ENCODE measurements at places on chromosomes 1 and 21.

DNA sequence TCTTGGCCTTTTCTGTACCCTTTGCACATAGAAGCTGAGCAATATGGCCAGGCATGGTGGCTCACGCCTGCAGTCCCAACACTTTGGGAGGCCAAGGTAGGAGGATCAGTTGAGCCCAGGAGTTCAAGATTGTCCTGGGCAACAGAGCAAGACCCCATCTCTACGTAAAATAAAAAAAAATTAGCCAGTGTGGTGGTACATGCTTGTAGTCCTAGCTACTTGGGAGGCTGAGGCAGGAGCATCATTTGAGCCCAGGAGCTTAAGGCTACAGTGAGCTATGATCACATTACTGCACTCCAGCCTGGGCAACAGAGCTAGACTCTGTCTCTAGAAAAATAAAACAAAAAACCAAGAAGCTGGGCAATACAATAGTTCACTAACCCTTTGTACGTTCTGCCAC, 6.3 kb downstream of the ACTA1 start:
- DNase-seq = no peak

DNA sequence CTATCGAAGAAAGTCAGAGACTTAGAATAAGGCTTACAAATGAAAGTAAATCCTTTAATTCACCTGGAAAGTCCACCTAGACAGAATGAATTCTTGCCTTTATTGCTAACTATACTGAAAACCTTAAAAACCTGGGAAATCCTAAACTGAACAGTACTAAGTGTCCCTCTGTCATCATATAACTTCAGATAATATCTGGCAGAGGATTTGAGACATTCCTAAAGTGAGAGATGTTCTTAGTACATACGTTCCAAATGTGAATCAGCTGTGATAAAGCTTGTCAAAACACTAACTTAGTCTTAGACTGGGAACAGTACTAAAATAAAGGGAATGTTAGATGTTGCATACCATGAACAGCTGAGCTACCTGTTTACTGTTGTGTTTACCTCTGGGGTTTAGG, 121.7 kb downstream of the TNFSF18 start:
- no peak for DNase-seq

DNA sequence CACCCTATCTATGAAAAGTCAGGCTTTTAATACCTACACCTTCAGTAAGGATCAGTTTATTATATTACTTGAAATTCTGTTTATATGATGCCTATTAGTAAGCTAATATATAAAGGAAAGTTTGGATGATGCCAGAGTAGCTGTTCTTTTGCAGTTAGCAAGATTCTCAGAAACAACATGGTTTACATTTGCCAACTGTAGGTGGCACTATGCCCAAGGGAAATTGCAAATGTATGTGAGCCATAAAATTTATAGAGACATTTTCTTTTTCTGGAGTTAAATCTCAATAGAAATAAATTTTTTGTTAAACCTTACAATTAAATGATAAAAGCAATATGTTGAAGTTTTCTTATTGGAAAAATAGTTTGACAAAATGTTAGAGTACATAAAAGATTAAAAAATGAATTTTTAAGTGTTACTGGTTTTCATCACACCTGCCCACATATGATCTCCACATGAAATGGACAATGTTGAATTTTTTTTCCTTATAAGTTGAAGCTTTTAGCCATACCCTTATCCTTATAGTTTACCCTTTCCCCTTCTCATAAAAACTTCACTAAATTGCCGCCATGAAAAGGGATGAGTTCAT, 32.1 kb upstream of the EPHX4 start:
- DNase-seq = peak; percentile 54

- peak; percentile 72 for DNase-seq
These were observed 3.6 kb downstream of the KCNE2 start for GRCh38 chr21:34367320-34367935.

GRCh38 chr1:86491171-86491950, 22.6 kb downstream of the CLCA1 start:
- no peak for DNase-seq

- DNase-seq = no peak
These were observed 340.3 kb upstream of the SNX7 start for GRCh38 chr1:98321191-98321590.

- no peak for DNase-seq
These were observed 1.7 kb downstream of the DR1 start for GRCh38 chr1:93347334-93347899.

DNA sequence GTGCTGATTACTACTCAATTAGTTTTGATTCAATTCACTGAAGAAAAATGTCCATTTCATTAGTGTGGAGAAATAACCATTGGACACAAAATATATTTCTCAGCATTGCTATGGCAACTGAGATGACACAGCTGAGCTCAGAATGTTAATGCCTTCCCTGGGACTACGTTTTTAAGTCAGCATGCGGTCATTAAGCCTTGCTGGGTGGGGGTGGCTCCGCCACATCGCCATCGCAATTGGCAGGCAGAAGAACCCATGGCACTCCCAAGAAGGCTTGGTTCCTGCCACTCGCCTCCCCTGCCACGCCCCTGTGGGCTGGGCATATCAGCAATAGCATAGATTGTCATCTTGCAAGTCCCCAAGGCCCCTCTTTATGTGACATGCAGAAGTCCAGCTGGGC, 256.7 kb upstream of the CAMK1G start:
- DNase-seq = no peak

DNA sequence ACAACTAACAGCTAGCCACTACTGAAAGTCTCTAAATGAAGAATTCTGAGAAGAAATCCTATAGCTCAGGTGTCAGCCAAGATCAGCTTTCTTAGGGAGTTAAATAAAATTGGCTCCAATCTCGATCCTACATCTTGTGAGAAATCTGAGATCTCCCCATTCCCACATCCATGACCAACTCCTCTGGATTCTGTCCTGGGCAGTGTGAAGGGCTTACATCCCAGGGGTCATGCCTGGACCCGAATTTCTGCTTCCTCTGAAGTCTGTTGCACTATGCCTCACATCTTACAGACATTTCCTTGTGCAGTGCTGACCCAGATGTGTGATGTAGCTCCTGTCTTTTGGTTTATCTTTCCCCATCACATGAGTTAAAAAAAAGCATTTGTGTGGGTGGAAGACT, 4.8 kb upstream of the TNN start:
- no peak for DNase-seq

GRCh38 chr1:89809556-89809955, 11.3 kb upstream of the LRRC8D start:
- DNase-seq = no peak

DNA sequence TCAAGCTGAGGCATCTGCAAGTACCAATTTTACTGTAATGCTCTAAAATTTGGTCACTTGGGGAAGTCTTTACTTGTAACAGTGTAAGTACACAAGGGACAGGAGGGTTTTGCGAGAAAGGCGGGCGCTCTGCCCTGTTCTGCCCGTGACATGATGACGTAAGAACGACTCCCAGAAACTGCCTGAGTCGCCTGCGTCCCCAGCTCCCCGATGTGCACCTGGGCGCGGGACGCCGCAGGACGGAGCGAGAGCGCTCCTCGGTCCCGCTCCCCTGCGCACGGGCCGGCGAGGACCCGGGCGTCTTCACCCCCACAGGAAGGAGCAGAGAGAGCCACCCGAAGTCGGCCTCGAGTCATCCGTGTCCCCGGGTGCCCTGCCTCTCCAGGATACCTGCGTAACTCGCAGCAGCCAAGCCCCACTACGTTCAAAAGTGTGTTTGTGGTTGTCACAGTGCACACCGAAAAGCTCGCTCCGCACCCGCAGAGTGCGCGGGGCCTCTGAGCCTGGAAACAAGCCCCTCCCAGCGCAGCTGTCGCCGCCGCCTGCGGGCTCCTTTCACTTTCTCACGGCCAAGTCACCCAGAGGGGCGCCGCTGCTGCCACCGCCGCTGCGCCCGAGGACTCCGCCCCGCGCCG, 3.3 kb upstream of the ZBTB18 start:
- DNase-seq = no peak

DNA sequence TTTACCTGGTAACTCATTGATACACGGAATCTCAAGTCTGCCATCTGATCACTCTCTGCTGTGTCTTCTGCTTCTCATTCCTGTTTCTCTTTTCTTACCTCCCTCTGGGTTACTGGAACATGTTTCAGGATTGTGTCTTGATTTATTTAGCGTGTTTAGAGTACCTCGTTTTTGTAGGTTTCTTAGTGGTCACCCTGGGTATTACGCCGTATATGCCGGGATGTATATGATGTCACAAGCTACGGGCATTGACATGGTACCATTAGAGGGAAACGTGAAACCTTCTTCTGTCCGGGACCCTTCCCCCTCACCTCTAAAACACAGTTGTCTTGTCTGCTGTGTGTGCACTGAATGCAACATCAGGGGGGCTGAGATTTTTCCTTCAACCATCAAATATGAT, 2.8 kb downstream of the ACTRT2 start:
- no peak for DNase-seq
